AG10803 (cell line): ENCODE measurements at places on chromosomes 11 and 22.

DNA sequence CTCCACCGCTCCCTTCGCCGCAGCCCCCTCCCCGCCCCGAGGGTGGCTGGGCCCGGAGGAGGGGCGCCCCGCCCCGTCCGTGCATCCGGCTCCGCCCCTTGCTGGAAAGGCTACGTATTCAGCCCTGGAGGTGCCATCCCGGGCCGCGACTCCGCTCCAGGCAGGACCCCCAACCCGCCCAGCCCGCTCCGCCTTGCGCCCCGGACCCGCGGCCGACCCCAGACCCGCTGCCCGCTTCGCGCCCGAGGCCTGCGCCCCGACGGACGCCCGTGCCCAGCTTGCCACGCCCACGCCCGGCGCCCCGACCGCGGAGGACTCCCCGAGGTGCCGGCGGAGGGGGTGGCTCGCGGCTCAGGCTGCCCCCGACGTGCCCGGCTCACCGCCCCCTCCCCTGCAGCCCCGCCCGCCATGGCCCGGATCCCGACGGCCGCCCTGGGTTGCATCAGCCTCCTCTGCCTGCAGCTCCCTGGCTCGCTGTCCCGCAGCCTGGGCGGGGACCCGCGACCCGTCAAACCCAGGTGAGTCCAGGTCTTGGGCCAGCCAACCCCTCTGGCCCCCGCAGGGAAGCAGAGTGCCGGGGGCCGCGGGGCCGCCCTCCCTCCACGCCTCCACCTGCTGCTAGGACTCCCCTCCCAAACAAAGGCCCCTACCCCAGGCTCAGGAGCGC, at the start of gene ADM2:
Gene ADM2 (plus strand): TSS at position 104 of the 667 bp plus-strand sequence. CDS start 305 bp downstream, at position 409.
- peak; percentile 49 for DNase-seq

DNA sequence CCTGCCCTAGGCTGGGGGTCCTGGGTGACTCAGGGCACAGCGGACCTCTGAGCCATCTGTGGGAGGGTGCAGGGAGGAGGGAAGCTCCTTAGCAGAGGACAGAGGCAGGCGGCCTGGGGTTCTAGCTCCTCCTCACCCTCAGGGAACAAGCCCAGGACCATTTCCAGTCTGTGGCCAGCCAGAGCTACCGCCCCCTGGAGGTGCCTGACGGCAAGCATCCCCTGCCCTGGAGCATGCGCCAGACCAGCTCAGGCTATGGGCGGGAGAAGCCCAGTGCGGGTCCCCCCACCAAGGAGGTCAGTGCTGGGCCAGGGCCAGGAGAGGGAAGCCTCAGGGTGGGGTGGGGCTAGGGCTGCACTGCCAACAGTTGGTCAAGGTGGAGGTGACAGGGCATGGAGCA, 26.0 kb upstream of the LRRC10B start:
- no peak for DNase-seq

DNA sequence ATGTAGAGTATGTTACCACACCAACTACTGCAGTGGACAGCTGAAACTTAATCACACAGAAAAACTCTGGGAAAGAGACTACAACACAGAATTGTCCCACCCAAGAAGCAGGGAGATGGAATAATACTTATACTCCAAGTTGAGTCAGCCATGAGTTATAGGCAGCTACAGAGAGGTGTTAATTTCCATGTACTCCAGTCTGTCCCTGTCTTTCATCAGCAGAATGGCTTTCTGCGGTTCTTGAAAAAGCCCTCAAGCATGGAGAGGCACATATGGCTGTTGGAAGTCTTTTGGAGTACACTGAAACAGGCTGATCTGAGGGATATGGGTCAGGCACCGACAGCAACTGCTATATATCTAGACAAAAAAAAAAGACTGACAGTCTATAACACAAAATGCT, 219.5 kb downstream of the DLG2 start:
- no peak for DNase-seq

DNA sequence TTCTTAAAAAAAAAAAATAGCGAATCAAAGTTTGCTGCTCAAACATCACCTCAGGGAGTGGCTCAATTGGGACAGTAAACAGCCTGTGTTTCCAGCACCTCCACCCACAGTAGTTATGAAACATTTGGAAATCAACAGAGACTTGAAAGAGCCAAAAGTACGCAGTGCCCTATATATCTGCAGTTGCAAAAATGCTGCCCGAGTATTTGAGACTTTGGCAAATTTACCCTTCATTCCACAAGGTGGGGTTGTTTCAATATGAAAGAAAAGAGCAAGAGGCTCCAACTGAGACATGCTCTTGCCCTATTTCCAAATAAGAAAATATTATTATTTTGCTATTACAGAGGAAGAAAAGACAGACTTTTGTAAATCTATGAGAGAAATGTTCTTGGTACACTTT, 851.1 kb upstream of the RAG2 start:
- peak; percentile 19 for DNase-seq

DNA sequence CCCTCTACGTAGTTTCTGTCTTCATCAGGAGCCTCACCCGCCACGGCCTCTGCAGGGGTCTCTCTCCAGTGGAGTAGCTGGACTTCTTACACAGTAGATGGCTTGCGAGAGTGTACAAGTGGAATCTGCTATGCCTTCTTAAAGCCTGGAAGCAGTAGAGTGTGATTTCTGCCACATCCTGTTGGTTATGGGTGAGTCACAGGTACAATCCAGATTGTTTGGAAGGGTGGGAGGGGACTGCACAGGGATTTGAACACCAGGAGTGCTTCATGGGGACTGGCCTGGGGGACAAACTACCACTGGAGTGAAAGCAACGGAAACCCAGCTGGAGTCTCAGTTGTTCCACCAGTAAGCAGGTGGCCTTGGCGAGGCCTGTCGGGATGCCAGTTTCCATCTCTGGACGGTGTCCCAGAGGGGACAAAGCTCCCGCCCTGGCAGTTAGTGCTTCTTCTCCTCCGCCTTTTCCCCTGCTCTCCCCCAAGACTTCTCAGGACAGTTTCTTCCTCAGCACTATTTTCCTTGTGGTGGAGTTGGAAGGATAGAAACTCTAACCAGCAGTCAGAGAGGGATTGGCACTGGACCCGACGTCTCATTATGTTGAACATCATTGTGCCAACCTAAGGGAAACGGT, 85.0 kb upstream of the RCN1 start:
- peak; percentile 11 for DNase-seq

- DNase-seq: peak; percentile 54
Observed at GRCh38 chr11:15819679-15820286, 536.6 kb downstream of the SOX6 start.

- no peak for DNase-seq
Observed at GRCh38 chr11:36583667-36584066, 10.6 kb upstream of the IFTAP start.

DNA sequence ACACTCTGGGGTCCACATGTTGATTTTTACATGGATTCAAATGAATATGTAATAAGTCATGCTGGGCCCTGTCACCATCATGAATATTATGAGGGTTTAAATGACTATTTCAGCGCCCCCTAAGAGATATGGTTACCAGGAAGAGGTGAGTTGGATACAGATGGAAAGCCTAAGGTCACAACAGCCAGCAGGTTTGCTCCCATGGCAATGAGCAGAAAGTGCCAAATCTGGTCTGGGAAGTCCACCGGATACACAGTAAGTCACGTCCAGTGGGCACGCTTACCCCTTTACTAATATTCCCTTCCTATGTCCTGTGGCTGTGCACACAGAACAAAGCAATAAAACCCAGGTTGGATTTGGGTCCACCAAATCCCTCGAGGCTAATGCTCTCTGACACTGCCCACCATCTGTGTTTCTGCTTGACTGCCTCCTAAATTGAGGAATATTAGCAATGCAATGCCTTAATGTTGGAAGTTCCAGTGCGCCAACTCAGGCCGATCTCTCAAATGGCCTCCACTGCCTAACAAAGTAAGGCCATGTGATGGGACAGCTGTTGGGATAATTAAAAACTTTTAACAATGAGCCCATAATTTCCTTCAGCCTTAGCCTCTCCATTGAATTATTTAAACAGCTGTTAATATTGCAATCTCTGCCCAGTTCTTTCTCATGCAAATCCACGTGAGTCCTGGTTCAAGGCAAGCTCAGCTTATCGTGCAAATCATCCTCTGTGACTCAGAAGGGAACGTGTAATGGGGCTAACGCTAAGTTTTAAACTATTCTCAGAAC, 97.6 kb downstream of the SLC1A2 start:
- DNase-seq: peak; percentile 98

- DNase-seq: peak; percentile 31
Observed at GRCh38 chr11:92845805-92846204, 123.6 kb upstream of the MTNR1B start.

DNA sequence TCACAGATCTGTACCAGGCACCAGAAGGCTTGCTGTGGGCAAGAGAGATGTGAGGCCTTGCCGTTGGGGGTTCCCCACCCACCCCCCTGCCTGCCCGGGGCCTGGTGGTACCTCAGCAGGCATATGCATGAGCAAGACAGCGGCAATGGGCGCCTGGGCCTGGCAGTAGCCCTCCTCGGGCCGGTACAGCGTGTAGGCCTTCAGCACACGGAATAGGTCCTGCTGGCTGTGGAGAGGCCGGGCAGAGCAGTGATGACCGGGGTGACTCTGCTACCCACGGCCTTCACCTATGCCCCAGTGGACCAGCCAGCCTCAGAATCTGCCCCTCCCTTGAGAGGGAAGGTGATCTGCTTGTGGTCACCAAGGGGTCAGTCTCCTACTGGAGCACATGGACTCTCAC, 5.5 kb upstream of the CASTOR1 start:
- DNase-seq: no peak

- DNase-seq: no peak
Observed at GRCh38 chr22:44888491-44889254, 121.1 kb downstream of the PHF21B start.

GRCh38 chr11:103413266-103413888, 304.2 kb downstream of the DYNC2H1 start:
- DNase-seq: no peak

DNA sequence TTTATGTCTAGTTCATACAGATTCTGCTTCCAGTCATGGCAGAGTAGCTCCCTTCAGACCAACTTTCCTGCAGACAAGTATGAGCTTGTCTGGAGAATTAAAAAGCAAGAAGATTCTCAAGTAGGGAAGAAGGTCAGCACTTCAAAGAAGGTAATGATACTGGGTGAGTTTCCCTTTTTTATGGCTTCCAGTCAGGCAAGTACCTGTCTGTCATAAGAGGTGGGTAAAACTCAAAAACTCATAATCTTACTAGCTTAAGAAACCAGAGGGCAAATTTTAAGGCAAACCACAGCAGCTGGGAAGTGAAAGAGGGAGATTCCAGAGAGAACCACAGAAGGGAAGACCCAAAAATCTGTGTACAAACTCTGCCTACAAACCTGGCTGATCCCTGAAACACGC, 54.2 kb downstream of the DENND5A start:
- peak; percentile 57 for DNase-seq

DNA sequence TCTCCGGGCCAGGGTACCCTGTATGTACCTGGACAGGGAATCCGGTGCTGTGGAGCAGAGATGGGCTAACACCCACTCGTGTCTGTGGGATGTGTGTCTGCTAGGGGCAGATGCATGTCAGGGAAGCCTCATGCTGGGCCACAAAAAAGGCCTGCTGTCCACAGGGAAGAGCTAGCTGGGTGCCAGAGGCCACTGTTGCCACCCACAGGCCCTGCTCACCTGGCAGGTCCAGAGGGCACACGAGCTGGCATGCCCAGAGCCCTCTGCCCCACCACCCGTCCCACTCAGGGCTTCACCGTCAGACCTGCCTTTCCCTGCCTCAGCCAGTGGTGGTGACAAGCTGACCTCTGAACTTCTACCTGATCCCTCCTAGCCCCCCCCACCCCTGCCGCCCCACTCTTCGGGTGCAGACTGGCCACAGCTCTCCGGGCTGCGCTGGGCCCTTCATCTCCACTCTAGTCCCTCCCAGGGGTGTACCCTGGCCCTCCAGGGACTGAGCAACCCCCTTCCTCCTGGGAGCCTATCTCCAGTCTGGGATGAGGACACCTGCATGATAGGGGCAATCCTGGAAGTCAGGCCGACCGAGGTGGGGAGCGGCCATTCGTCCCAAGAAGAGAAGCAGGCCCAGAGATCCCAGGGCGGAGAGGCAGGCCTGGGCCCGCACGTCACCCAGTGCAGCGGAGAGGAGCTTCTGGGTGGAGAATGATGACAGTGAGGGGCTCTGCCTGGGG, 1.4 kb downstream of the SLC25A22 start:
- no peak for DNase-seq

GRCh38 chr22:46262449-46263215, 511 bp downstream of the PKDREJ start:
- DNase-seq: peak; percentile 31

DNA sequence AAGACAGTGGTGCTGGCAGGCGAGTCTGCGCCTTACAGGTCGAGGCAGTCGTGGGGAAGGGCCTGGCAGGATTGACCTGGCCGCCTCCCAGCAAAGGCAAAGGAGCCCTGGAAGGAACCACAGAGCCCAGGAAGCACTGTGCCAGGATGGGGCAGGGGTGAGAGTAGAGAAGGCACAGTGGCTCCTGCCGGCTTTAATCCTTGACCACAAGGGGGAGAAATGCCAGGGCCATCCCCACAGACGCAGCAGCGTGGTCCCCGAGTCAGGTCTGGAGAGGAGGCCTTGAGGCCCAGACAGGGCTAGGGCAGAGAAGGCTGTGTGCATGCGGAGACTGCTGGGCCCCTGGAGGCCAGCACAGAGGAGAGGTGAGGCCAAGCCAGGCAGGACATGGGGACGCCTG, 9.9 kb upstream of the NDUFS8 start:
- DNase-seq: no peak
